ENCODE measurements at places on chromosomes 12 and 14. TPM values are rescaled to one million over a fixed set of nuclear protein-coding genes. Genes with fewer than 3 reads are reported as not detected.
A peak's percentile ranks its signal among the peaks of the same experiment; 100 is the strongest.

Gene EPYC
- not detected for total RNA-seq

Gene LRRK2
- total RNA-seq = 34.5 TPM

Gene IGF1
- 84.8 TPM for total RNA-seq

Gene MYH6
- total RNA-seq = not detected

Gene L3HYPDH
- 70.7 TPM for total RNA-seq

Gene CD163L1
- total RNA-seq = 2.0 TPM

DNA sequence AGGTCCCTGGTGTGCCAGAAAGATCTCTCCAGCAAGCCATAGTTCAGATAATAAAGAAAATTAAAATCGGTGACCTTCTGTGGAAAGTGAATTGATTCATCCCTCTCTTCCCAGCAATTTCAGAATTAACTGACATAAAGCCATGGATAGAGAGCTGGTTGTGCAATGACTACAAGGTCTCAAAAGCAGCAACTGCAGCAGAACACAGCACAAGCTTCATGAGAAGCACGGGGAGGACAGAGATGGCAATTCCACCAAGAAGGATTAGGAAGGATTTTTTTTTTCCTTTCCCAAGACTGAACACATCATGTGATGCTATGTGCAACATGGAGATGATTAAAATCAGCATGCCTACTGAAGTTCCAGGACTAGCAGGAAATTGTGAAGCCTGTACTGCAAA lies 154.9 kb upstream of the PLEKHG7 start:
- H3K27me3 ChIP-seq = no peaks in the 10 kb centered on the region
- H3K36me3 ChIP-seq = no peaks in the 10 kb centered on the region
- no peak overlapping the region for H3K4me3 ChIP-seq

DNA sequence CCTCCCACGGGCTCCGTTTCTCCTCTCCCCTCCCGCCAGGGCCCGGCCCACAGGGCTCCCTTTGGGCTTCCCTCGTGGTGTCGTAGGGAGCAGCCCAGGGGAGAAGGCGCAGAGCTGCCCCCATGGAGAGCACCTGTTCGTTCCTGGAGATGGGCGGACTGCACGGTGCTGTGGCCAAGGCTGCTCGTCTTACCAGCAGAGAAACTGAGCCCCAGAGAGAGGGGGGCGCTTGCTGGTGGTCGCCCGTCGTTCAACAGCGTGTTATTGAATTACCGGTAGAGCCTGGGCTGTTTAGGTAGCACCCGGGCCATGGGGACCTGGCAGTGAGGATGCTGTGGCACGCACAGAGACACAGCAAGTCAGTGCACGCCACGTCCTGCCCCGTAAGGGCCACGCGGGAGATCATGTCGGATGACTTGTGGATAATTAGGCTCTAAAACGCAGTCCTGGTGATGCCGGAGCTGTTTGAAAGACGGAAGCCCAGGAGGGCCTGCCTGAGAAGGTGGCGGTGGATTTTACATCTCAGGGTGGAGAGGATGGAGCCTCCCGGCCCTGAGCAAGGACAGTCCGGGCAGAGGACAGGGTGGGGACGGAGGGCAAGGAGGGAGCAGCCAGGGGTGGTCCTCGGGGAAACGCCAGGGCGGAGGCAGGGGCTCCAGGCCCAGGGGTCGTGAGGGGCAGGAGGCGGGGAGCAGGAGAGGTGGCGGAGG lies 134.4 kb downstream of the ADGRD1 start:
- no peak for DNase-seq
- no peak overlapping the region for H3K27ac ChIP-seq
- no peak overlapping the region for H3K4me3 ChIP-seq
- H3K4me1 ChIP-seq = no peaks in the 10 kb centered on the region

DNA sequence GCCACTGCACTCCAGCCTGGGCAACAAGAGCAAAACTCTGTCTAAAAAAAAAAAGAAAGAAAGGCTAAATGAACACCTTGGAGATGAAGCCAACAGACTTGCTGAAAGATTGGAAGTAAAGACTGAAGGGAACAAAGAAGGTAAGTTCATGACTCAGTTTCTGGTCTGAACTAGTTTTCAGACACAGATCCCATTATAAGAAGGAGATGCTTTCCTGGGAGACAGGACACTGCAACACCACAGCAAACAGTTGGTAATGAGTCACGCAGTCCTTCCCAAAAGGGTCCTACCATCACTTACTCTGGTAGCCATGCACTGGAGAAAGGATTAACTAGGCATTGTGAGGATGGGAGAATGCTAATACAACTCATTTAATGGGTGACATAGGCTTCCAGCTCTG lies 97.2 kb downstream of the SSPN start:
- H3K4me1 ChIP-seq = peaks cover 6% of the 10 kb centered on the region
- no peaks in the 10 kb centered on the region for H3K36me3 ChIP-seq
- no peak overlapping the region for H3K27ac ChIP-seq
- no peak overlapping the region for H3K4me3 ChIP-seq
- no peaks in the 10 kb centered on the region for H3K27me3 ChIP-seq

DNA sequence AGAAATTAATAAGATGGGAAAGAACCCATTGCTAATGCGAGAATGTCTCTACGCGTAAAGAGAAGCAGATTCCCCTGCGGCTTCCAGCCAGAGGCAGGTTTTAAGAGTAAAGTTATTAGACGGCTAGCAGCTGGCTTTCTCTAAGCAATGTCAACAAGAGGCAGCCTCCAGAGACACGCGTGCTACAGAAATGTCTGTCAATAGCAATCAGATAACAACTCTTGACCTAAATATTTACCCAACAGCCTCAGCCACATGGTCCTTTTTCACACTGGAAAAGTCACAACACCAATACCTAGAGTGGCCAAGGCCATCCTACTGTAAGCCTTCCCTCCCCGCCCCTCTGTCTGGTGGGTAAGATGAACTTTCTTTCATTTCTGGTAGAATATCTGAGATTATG lies 146.0 kb upstream of the SFSWAP start:
- no peak overlapping the region for H3K27ac ChIP-seq
- DNase-seq = no peak
- no peaks in the 10 kb centered on the region for H3K36me3 ChIP-seq

- H3K4me1 ChIP-seq = no peaks in the 10 kb centered on the region
- no peaks in the 10 kb centered on the region for H3K27me3 ChIP-seq
- no peak for DNase-seq
- H3K36me3 ChIP-seq = no peaks in the 10 kb centered on the region
- H3K27ac ChIP-seq = no peak overlapping the region
Observed at GRCh38 chr14:88695870-88696269, 96.9 kb downstream of the EML5 start.

DNA sequence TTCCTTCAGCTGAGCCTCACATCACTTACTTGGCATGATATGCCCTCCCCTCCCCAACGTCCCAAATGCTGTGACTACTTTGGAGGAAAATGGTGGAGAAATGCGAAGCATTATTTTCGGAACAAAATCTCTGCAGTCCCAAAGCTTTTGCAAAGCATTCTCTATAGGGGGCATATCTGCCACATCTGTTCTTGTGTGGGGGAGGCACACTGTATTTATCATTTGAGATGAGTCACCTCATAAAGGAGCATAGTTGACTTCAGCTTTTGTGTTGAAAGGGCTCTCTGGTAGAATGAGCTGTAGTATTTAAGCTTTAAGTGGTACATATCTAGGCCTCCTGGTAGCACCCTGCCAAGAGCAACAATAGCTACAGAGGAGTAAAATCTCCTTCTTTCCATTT lies 447.5 kb downstream of the ADAMTS20 start:
- H3K4me3 ChIP-seq = no peak overlapping the region
- no peaks in the 10 kb centered on the region for H3K27me3 ChIP-seq
- no peak for DNase-seq
- no peak overlapping the region for H3K27ac ChIP-seq
- no peaks in the 10 kb centered on the region for H3K4me1 ChIP-seq

- no peaks in the 10 kb centered on the region for H3K27me3 ChIP-seq
- H3K36me3 ChIP-seq = no peaks in the 10 kb centered on the region
- H3K4me1 ChIP-seq = no peaks in the 10 kb centered on the region
- no peak overlapping the region for H3K27ac ChIP-seq
- H3K4me3 ChIP-seq = no peak overlapping the region
Observed at GRCh38 chr12:66688846-66689439, 10.1 kb upstream of the GRIP1 start.

GRCh38 chr14:99601361-99601831 lies 2.6 kb downstream of the CCDC85C start:
- H3K4me3 ChIP-seq = no peak overlapping the region
- no peaks in the 10 kb centered on the region for H3K36me3 ChIP-seq
- H3K4me1 ChIP-seq = peaks cover 15% of the 10 kb centered on the region
- no peaks in the 10 kb centered on the region for H3K27me3 ChIP-seq
- peak overlapping the region; percentile 57 for H3K27ac ChIP-seq

GRCh38 chr12:131076296-131076695 lies 122.6 kb downstream of the ADGRD1 start:
- peaks cover 22% of the 10 kb centered on the region for H3K4me1 ChIP-seq
- no peaks in the 10 kb centered on the region for H3K27me3 ChIP-seq
- H3K4me3 ChIP-seq = no peak overlapping the region
- DNase-seq = peak; percentile 11

GRCh38 chr14:91383439-91383838 lies 34.2 kb downstream of the CCDC88C start:
- peaks cover 14% of the 10 kb centered on the region for H3K4me1 ChIP-seq
- H3K4me3 ChIP-seq = no peak overlapping the region
- no peak for DNase-seq
- H3K27ac ChIP-seq = no peak overlapping the region

DNA sequence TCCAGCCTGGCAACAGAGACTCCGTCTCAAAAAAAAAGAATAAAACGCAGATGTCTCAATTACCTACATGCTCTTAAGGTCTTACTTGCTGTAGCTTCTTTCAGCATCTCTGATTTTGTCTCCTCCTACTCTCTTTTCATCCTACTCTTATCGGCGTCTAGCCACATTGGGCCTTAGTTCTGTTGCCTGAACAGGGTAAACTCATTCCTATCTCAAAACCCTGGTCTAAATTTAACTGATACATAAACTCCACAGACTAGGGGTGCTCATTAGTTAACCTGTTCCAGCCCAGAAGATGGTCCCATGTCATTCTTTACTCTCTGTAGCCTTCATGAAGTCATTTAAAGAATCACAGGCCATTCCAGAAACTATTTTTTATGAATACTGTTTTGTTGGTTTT lies 33.6 kb downstream of the EXD2 start:
- H3K27me3 ChIP-seq = no peaks in the 10 kb centered on the region
- no peaks in the 10 kb centered on the region for H3K36me3 ChIP-seq
- no peaks in the 10 kb centered on the region for H3K4me1 ChIP-seq
- no peak overlapping the region for H3K27ac ChIP-seq
- no peak overlapping the region for H3K4me3 ChIP-seq

- H3K4me1 ChIP-seq = peaks cover 4% of the 10 kb centered on the region
- DNase-seq = no peak
- H3K27me3 ChIP-seq = no peaks in the 10 kb centered on the region
- no peak overlapping the region for H3K27ac ChIP-seq
- H3K36me3 ChIP-seq = no peaks in the 10 kb centered on the region
- H3K4me3 ChIP-seq = no peak overlapping the region
Observed at GRCh38 chr12:49616533-49617219, 6.7 kb upstream of the PRPF40B start.

DNA sequence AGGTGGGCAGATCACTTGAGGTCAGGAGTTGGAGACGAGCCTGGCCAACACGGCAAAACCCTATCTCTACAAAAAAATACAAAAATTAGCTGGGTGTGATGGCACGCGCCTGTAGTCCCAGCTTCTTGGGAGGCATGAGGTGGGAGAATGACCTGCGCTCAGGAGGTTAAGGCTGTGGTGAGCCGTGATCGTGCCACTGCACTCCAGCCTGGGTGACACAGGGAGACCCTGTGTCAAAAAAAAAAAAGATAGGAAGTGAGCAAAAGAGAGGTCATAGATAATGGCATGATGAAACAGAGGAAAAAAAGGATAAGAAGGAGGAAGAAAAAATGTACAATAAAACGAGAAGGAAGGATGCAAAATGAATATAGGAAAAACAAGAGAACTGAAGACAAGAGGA lies 159.5 kb downstream of the ETV6 start:
- no peaks in the 10 kb centered on the region for H3K27me3 ChIP-seq
- H3K4me3 ChIP-seq = no peak overlapping the region
- H3K27ac ChIP-seq = no peak overlapping the region
- peaks cover 26% of the 10 kb centered on the region for H3K4me1 ChIP-seq
- no peak for DNase-seq

GRCh38 chr12:55974308-55974730 lies 441 bp downstream of the RAB5B start:
- DNase-seq = no peak
- H3K27ac ChIP-seq = peak overlapping the region; percentile 96
- H3K4me3 ChIP-seq = peak overlapping the region; percentile 81
- no peaks in the 10 kb centered on the region for H3K4me1 ChIP-seq
- no peaks in the 10 kb centered on the region for H3K27me3 ChIP-seq

DNA sequence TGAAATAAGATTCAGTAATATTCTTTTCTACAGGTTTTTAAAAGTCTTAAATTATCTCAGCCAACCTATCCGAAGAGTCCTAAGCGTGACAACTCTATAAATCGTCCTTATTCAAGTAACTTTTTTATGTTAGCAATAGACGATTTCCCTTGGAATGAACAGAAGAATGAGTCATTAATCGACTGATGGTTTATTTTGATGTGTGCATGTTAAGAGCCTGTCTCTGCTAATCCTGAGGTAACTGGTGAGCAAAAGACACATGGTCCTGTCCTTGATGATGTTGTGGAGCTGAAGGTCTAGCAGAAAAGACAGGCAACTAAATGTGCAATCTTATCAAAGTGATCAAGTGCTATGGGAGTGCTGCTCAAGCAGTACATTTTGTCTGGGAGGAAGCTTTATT lies 80.4 kb downstream of the DAAM1 start:
- peaks cover 13% of the 10 kb centered on the region for H3K4me1 ChIP-seq
- H3K4me3 ChIP-seq = no peak overlapping the region
- no peak for DNase-seq
- no peaks in the 10 kb centered on the region for H3K27me3 ChIP-seq
- no peaks in the 10 kb centered on the region for H3K36me3 ChIP-seq

DNA sequence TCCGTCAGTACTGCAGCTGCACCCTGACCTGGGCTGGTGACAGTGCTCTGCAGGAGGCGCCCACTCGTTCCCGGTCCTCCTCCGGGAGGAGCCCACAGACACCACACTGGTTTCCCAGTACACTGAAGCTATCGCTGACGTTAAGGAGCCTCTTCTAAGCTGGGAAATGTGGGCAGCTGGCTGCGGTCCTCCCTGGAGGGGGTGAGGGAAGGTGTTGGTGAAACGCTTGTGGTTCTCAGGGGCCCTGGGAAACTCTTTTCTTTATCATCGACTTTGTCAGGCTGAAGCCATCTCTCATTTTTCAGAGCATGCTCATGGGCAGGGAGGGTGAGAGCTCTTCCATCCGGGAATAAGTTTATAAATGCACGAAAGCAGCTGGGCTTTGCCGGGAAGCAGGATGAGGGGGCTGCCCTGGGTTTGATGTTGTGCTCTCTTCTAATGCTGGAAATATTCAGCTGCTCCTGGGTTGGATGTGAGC lies 176.0 kb downstream of the CHST11 start:
- no peak overlapping the region for H3K27ac ChIP-seq
- no peaks in the 10 kb centered on the region for H3K36me3 ChIP-seq
- no peak for DNase-seq
- no peaks in the 10 kb centered on the region for H3K27me3 ChIP-seq

DNA sequence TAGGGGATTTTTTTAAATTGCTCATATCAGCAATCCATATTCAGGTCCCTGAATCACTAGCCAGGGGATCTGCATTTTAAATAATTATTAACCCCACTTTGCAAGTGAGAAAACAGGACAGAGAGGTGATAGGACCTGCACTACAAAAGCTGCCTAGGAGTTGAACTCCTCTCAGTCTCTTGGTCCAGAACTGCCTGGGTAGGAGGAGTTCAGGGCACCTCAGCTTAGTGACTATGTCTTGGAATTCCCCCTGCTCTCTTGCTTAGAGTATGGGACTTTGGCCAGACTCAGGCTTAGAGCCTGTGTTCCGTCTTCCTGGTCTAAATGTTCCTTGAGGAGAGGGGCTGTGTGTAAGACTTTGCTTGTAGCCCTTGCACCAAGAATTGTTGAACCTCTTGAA lies 68.2 kb upstream of the WSCD2 start:
- H3K36me3 ChIP-seq = no peaks in the 10 kb centered on the region
- no peak overlapping the region for H3K27ac ChIP-seq
- no peaks in the 10 kb centered on the region for H3K27me3 ChIP-seq
- no peak overlapping the region for H3K4me3 ChIP-seq
- H3K4me1 ChIP-seq = no peaks in the 10 kb centered on the region

Measured in tibial nerve (tissue), 4 donors.